Endodermal cell (in vitro differentiated cells): ENCODE measurements at places on chromosomes 3 and 15. TPM values are rescaled to one million over a fixed set of nuclear protein-coding genes. Genes with fewer than 3 reads are reported as not detected.

- no peak overlapping the region for H3K27ac ChIP-seq
- H3K27me3 ChIP-seq, result no peaks in the 10 kb centered on the region
- no peak for DNase-seq
- H3K36me3 ChIP-seq, result no peaks in the 10 kb centered on the region
- no peaks in the 10 kb centered on the region for H3K4me1 ChIP-seq
These were observed 101.9 kb upstream of the GALNT15 start for GRCh38 chr3:16072420-16073110.

Gene RNF111
- 31.6 TPM in 2 replicates for total RNA-seq

Gene GOLGA8T
- 0.46 to 0.58 TPM in 2 of 3 replicates, not detected in the other for total RNA-seq

- no peak overlapping the region for H3K27ac ChIP-seq
- no peaks in the 10 kb centered on the region for H3K27me3 ChIP-seq
- peak; percentile 29 for DNase-seq
These were observed 55.1 kb downstream of the GASK1A start for GRCh38 chr3:43034200-43034599.

Gene NDN
- total RNA-seq, result 39.5 to 41.8 TPM (median 40.1 TPM) in 3 replicates

DNA sequence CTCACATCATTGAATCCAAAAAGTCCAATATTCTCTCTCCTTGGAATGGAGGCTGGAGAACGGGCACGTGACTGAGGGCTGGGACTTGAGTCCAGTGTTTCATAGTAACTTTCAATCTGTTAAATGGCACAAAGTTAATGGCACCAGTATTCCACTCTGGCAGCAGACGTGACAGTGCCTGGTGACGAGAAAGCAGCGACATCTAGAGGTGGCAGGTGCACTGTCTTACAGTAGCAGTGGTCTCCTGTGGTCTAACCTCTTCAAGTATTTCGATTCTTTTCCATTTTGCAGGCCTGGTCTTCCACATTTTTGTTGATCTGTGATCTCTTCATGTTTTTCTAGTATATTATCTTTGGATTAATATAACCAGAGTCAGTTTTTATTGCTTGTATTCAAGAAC lies 107.1 kb downstream of the OXSM start:
- no peaks in the 10 kb centered on the region for H3K36me3 ChIP-seq
- H3K4me1 ChIP-seq, result no peaks in the 10 kb centered on the region
- no peak overlapping the region for H3K4me3 ChIP-seq
- no peak overlapping the region for H3K27ac ChIP-seq
- DNase-seq, result peak; percentile 86
- no peaks in the 10 kb centered on the region for H3K27me3 ChIP-seq

DNA sequence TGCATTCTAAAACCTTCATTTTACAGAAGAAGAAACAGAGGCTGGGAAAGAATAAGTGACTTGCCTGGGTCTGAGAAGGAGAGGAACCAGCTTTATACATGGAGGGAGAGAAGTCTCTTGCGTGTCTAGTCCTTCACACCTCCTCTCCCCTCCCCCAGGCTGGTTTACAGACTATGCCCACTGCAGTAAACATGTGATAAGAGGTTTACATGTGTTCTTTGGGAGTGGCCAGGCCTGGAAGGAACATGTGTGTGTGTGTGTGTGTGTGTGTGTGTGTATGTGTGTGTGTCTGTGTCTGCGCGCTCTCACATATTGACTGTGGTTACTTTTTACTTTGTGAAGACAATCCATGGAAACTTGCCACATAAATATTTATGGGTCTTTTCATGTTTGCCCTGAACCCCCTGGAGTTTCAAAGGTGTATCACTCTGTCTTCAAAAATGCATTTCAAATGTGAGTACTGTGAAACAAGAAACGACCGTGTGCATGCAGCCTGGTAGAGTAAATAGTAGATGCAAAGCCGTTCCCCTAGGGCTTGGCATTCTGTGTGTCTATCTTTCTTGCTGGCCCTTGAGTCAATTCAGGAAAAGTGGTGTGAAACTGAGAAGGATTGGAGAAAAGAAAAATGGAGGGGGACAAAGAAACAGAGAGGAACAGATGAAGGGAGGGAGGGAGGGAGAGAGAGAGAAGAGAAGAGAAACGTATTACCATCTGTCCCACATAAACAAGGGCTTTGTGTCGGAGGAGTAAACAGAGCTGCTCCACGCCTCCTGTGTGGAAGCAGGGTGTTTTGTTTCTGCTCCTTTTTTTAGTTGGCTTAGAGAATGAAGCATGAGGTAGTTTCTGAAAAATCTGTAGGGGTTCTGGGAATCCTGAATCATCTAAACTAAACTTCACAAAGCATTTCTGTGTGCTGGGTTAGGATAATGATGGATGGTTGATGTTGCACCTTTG lies 51.7 kb downstream of the CLDN11 start:
- no peaks in the 10 kb centered on the region for H3K27me3 ChIP-seq
- H3K36me3 ChIP-seq, result no peaks in the 10 kb centered on the region
- H3K4me3 ChIP-seq, result no peak overlapping the region
- H3K4me1 ChIP-seq, result peaks cover 15% of the 10 kb centered on the region

Gene ZPLD1
- not detected in 3 replicates for total RNA-seq

Gene RPL39L
- total RNA-seq, result 23.9 to 37.5 TPM (median 34.5 TPM) in 3 replicates

DNA sequence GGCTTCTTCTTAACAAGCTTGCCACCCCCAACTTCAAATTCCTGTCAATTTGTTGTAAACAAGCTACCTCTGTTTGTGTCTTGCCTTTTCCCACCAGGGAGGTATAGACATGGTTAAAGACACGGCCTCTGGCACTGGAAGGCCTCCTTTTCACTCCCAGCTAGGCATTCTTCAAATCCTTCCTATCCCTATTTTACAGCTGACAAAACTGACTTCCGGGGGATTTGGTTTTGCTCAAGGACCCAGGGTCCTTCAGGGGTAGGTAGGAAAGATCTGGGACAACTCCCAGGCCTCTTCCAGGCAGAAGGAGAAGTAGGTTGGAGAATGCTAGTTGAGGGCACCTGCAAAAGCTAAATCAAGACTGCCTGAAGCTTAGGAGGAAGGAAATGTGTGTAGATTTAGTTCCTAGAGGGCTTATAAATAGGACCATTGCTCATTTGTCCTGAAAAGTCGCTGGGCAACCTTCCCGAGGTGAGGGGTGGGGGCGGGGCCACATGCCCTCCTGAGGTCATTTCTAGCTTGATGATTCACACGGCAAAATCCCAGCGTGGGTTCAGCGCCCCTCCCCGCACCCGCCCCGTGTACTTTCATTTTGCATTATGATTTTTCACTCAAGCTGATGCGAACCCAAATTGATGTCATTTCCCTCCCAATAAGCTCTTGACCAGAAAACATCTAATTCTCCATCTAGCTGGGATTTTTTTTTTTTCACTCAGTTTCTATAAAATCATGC lies 365.5 kb downstream of the SHQ1 start:
- peak; percentile 73 for DNase-seq
- no peak overlapping the region for H3K27ac ChIP-seq
- no peaks in the 10 kb centered on the region for H3K27me3 ChIP-seq
- no peak overlapping the region for H3K4me3 ChIP-seq

DNA sequence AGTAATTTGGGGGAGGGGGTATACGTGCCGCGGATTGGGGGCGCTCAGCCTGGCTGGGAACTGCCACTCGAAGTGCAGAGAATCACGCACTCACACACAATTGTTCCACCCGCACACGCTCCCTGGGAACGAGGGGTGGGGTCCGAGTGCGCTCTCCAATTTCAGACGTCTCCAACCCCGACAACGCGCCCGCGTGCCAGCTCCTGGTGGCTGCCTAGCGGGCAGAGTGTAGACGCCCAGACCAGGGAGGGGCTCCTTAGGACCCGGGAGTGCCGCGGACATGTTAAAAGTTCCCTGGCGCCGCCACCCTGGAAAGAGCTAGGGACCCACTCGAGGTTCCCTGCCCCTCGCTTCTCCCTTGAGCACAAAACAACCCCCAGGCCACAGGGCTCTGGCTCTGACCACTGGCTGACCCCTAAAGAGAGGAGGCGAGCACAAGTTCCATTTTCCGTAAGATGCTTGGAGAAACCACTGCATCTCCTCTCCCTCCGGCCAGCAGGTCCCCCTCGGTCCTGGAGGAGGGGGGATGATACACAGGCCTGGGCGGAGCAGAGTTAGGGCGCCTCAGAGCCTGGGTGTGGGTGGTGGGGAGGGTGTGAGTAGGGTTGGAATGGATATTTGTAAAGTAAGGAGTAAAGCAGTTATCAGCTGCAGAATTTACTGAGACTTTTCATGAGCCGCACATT lies 894 bp upstream of the ANKRD63 start:
- no peaks in the 10 kb centered on the region for H3K36me3 ChIP-seq
- H3K4me3 ChIP-seq, result no peak overlapping the region
- no peaks in the 10 kb centered on the region for H3K4me1 ChIP-seq
- DNase-seq, result no peak
- H3K27ac ChIP-seq, result no peak overlapping the region

Gene CHCHD6
- 23.6 and 24.3 TPM in 2 replicates for total RNA-seq

Gene IGSF11
- 4.3 to 6.0 TPM (median 4.9 TPM) in 3 replicates for total RNA-seq

Gene SHC4
- total RNA-seq, result 0.23 to 0.58 TPM (median 0.56 TPM) in 3 replicates

DNA sequence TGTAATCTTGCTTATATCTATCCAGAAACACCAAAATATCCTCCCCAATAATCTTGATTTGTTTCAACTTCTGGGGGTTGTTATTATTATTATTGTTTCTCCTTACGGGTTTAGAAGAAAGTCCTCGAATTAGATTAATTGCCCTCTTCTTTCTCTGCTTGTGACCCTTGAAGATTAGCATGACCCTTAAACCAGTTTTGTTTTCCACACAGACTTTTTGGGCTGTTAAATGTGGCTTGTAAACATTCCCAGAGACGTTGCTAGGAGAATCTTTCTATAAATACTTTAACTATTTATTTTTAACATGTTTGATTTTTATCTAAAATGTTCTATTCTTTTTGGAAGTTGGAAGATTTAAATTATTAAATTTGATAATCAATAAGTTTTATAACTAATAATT lies 4.3 kb upstream of the SUCNR1 start:
- H3K4me1 ChIP-seq, result no peaks in the 10 kb centered on the region
- H3K4me3 ChIP-seq, result no peak overlapping the region
- no peak for DNase-seq

GRCh38 chr3:66583424-66584040 lies 82.7 kb upstream of the LRIG1 start:
- H3K36me3 ChIP-seq, result no peaks in the 10 kb centered on the region
- no peak overlapping the region for H3K4me3 ChIP-seq
- no peak overlapping the region for H3K27ac ChIP-seq
- no peaks in the 10 kb centered on the region for H3K4me1 ChIP-seq
- no peaks in the 10 kb centered on the region for H3K27me3 ChIP-seq

DNA sequence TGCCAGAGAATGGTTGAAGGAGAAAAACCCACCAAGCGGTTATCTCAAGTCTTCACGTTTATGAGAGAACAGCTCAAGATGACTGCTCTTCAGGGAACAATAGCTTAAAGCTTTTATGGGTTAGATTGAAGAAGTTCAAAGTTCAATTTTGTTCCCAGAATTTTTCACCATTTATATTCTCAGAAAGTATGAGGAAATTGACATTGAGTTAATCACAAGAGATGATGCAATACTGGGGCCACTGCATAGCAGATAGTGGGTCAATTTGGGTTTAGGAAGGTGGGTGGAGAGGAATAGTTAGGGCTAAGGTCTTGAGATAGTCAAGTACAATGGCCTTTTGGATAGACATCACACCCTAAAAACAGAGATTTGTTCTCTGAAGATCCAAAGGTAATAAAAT lies 539.3 kb downstream of the SQOR start:
- no peaks in the 10 kb centered on the region for H3K27me3 ChIP-seq
- no peaks in the 10 kb centered on the region for H3K4me1 ChIP-seq
- DNase-seq, result no peak
- no peaks in the 10 kb centered on the region for H3K36me3 ChIP-seq

GRCh38 chr3:194512895-194513601 lies 26.2 kb upstream of the ATP13A3 start:
- no peak overlapping the region for H3K4me3 ChIP-seq
- peaks cover 7% of the 10 kb centered on the region for H3K4me1 ChIP-seq

DNA sequence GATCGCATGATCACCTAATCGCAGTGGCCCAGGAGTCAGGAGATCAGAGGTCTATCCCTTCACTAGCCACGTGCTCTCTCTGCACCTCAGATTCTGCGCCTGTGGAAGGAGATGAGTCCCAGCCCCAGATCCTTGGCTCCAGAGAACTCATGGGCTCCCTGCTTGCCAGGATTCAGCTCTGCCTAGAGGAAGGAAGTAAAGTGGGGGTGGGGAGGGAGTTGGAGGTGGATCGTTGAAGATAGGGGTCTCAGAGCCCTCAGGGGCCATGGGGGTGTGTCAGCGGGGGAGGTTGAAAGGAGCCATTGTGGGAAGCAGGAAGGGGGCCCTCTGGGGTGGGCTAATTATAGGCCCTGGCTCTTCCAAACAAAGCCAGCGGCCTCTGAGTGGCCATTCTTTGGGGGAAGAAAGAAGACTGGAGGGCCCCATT lies 11.3 kb upstream of the STRA6 start:
- H3K27ac ChIP-seq, result peak overlapping the region; percentile 75
- no peak for DNase-seq
- H3K27me3 ChIP-seq, result no peaks in the 10 kb centered on the region
- no peaks in the 10 kb centered on the region for H3K4me1 ChIP-seq
- H3K4me3 ChIP-seq, result no peak overlapping the region

DNA sequence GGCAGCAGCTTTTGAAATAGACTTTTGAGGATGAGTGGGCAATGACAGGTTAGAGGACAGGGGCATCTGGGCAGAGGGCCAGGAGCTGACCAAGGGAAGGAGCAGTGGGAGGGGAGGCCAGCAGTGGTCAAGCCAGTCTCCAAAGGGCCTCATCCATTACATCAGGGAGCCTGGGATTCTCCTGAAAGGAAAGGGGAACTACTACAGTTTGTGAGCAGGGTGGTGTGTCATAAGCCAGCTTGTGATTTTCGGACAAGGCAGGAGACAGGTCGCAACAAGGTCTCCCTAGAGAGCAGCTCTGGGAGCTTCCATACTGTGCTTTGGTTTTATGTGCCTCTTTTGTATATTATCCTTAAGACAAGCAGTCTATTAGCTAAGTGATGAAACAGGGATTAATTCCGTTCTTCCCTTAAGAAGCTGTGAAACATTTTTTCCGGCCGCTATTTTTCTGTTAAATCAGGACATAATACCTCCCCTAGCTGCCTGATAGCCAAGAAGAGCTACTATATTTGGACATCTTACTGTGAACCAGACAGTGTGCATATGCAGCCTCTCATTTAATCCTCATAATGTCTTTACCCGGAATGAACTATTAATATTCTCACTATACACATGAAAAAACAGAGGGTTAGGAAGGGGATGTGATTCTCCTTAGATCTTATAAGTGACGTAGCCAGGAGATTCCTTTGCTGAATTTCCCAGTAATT lies 46.4 kb downstream of the C2CD4B start:
- no peak for DNase-seq
- H3K4me3 ChIP-seq, result no peak overlapping the region
- no peaks in the 10 kb centered on the region for H3K27me3 ChIP-seq
- no peaks in the 10 kb centered on the region for H3K4me1 ChIP-seq
- no peak overlapping the region for H3K27ac ChIP-seq

DNA sequence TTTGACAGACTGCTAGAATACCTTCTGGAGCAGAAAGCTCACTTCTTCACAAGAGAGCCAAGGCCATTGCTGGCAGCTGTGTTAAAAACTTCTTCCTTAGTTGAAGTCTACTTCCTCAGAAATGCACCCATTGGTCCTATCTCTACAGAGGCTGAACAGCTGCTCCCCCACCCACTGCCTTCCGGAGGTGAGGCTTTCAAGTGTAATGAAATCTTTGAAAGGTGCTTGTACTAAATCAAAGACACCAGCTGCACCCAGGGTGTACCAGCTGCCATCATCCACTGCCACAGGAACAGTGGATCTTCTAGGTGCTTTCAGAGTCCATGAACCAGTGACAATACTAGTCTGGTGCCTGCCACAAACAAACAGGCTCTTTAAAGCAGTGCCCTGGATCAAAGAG lies 26.4 kb upstream of the HERC1 start:
- H3K36me3 ChIP-seq, result no peaks in the 10 kb centered on the region
- no peaks in the 10 kb centered on the region for H3K27me3 ChIP-seq
- no peak for DNase-seq
- no peaks in the 10 kb centered on the region for H3K4me1 ChIP-seq
- no peak overlapping the region for H3K4me3 ChIP-seq

- no peaks in the 10 kb centered on the region for H3K27me3 ChIP-seq
- DNase-seq, result no peak
- H3K36me3 ChIP-seq, result no peaks in the 10 kb centered on the region
- H3K27ac ChIP-seq, result no peak overlapping the region
- H3K4me3 ChIP-seq, result no peak overlapping the region
These were observed 40.4 kb upstream of the IGF2BP2 start for GRCh38 chr3:185865247-185865646.
